ENCODE measurements at places on chromosomes 3 and 15.

DNA sequence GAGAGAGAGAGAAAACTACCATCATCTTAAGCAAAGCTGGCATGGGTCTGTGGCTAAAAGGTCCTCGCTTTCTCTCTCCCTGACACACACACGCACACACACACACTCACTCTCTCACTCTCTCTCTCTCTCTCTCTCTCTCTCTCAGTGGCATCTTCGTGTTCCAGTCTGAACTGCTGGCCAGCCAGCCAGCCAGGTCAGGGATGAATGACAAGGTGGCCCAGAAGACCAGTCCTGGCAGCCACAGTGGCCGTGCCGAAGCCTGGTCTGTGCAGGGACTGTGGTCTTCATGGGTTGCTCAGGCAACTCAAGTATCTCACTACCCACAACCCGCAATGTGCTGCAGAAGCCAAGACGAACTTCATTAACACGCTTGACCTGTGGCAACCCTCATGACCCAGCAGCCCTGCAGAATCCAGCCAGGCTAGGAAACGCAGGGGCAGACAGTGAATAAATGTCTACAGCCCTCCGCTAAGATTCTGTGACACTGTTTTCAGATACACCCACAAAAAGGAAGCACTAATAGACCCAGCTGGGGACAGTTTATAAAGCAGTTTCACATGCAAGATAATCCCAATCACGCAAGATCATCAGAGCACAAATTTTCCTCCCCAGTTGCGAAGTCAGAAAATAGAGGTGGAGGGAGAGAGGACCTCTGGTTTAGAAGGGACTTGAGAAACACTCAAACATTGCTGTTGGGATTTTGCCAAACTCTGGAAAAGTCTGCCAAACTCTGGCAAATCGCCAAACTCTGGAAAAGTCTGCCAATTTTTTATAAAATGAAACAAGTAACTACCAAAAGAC is 66.4 kb downstream of the XXYLT1 start:
- no peak for DNase-seq

GRCh38 chr15:76209523-76209922 is 101.7 kb downstream of the ETFA start:
- no peak for DNase-seq

DNA sequence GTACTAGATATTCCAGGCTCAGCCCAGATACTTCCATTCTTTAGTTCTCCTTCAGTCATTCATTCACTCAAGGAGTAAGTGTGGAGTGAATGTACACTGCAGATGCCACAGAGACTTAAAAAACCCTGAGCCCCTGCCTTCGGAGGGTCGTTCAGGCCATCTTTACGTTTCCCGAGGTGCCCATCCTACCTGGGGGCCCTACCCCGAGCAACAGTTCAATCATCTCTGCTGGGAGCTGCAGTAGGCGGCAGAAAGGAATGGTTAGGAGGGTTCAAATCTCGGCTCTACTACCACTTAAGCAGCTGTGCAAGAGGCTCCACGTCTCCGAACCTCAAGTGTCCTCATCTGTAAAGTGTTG is 613 bp downstream of the SEC13 start:
- DNase-seq: no peak

GRCh38 chr3:40765884-40766283 is 241.1 kb downstream of the ZNF621 start:
- no peak for DNase-seq

DNA sequence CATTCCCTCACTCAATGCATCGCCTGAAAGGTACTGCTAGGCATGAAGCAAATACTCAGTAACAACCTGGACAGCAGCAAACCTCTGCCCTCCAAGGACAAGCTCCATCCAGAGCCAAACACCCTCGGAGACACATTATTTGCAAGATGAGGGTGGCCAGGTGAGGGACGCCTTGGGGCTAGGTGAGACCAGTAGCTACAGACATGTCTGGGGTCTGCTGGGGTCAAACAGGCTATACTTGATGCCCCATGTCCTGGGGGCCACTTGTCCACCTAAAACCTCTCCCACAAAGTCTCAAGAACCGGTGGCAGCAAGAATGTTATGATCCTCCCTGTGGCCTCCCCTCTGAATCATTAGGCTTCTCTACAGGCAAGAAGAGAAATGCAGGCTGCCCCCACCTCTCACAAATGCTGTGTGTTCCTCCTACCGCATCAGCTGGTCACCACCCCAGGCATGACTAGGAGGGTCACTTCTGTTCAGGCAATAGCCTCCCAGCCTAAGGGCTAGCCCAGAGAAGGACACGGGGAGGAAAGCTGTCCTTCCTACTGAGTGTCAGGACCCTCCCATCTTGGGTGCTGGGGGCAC is 54.3 kb downstream of the TBC1D2B start:
- DNase-seq: no peak

DNA sequence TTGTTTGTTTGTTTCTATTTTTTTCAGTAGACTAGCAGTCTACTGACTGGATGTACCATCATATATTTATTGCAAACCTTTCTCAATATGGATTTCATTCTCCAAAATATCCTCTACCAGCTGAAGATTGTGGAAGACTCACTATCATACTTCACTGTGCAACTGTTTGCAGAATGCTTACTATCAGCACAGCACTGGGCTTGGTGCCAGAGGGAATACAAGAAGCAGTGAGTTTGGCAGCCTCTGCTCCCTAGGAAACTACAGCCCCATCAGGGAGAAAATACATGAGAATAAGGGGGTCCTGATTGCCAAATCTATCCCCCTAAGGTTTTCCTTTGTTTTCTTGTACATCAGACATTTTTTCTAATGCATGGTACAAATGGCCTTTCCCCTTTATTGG is 27.5 kb downstream of the AQP9 start:
- no peak for DNase-seq

DNA sequence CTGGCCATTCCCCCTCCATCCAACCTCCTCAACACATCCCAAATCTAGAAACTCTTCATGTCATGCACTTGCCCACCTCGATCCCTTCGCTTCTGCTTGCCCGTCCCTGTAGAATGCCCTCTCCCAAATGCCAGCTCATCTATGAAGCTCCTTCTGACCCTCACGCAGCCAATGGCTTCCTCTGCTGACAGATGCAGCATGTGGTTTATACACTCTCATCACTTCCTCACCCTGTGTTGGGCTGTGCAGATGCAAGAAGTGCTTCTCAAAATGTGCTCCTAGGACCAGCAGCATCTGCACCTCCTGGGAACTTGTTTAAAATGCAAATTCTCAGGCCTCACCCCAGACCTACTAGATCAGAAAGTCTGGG is 51.7 kb downstream of the SEMA5B start:
- no peak for DNase-seq
